BE2C (cell line): ENCODE measurements at places on chromosomes 1 and 21.
A peak's percentile ranks its signal among the peaks of the same experiment; 100 is the strongest.

GRCh38 chr1:112146201-112146715 is 156.8 kb upstream of the KCND3 start:
- no peak for DNase-seq

- no peak for DNase-seq
Measured at GRCh38 chr21:42582787-42583476, 69.3 kb downstream of the SLC37A1 start.

DNA sequence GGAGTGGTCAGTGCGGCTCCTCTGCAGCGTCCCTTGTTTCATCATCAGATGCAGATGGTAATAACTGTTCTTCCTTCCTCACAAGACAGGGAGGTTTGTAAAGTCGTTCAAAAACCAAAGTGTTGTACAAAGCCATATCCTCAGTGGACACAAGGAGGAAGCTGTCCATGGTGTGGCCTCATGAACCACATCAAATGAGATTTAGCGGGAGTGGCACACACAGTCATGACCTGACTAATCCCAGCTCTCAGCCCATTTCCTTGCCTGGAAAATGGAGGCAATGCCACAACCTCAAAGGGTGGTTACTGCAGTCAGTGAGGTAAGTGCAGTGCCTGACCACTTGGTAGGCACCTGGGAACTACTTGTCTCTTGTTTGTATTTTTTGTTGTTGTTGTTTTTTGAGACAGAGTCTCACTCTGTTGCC is 13.4 kb downstream of the ENTREP3 start:
- DNase-seq = no peak

- DNase-seq = no peak
Measured at GRCh38 chr1:169680377-169681019, 30.9 kb downstream of the SELL start.

DNA sequence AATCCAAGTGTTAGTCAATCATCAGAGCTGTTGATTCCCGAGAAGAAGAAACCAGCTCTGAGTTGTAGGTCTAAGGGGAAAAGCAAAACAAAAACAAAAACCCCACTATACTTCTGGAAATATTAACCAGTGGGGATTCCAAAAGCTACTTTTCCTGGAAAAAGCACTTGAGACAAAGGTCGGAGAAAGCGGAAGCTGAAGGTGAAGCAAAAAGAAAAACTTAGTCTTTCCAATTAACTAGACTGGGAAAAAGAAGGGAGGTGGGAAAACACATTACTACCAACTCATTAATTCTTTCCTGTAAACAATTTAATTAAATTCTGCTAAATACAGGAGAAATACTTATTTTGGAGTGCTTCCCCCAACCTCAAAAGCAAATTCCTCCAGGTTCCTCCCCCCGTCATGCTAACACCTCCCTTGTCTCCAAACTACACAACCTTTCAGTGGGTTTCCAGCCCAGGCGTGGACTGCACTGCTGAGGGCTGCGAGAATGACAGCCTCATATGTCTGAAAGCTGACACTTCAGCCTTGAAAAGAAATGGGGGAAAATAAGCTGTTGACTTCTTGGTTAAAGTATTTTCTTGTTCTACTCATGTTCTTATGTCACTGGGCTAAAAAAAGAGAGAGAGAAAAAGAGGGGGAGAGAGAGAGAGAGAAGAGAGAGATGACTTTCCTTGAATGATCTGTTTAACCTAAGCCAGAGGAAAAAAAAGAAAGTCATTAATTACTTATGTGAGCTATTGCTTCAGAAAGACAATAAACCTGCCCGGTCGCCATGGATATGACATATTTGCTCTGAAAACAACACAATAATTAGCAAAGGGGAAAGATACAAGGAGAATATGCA is 5.1 kb downstream of the CASZ1 start:
- DNase-seq = no peak

DNA sequence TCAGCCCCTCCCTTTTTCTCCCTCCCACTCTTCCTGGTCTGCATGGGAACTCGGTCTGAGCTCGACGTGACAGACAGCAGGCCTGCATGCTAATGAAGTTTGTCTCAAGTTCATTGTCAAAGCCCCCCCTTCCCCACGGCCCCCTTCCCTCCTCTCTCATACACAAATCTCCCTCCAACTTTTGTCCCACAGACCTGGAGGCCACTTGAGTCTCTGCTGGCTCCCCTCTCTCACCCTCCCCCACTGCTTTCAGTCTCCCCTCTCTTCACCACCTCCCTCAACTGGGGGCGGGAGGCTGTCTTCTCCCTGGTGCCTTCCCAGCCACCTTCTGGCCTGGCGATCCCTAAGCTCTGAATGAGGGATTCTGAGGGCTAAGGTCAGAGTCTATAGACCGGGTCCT is 61.3 kb downstream of the RHBG start:
- DNase-seq = no peak

- DNase-seq = peak; percentile 39
Measured at GRCh38 chr1:13965770-13966398, 265.9 kb downstream of the PRDM2 start.

GRCh38 chr1:58755468-58755872 is 28.4 kb downstream of the JUN start:
- peak; percentile 15 for DNase-seq

- no peak for DNase-seq
Measured at GRCh38 chr1:219123036-219123435, 50.6 kb upstream of the LYPLAL1 start.

- peak; percentile 65 for DNase-seq
Measured at GRCh38 chr1:156750711-156751450, 594 bp downstream of the HDGF start.

- no peak for DNase-seq
Measured at GRCh38 chr1:213286235-213286634, 235.2 kb downstream of the RPS6KC1 start.

- no peak for DNase-seq
Measured at GRCh38 chr1:183842795-183843144, 37.9 kb downstream of the RGL1 start.

GRCh38 chr1:187509091-187509490 is 680.3 kb downstream of the PLA2G4A start:
- DNase-seq = no peak

- DNase-seq = no peak
Measured at GRCh38 chr1:27816921-27817630, 13.5 kb upstream of the PPP1R8 start.

DNA sequence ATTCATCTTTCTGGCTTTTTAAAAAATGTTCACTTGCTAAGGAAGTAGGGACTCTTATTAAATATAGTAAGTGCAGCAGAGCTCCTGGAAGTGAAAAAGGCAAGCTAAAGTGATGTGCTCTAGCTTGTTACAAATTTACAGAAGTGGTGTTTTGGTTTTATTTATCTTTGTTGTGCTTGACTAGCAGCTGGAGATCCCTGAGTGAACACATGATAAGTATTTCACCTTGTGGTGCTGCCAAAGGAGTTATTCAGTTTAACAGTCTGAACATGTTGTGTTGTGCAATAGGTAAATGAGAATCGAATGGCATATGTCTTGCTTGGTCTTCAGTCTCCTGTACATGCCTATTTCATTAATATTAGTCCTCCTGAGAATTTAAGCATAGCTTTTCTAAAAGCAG is 315.7 kb downstream of the TPR start:
- no peak for DNase-seq

DNA sequence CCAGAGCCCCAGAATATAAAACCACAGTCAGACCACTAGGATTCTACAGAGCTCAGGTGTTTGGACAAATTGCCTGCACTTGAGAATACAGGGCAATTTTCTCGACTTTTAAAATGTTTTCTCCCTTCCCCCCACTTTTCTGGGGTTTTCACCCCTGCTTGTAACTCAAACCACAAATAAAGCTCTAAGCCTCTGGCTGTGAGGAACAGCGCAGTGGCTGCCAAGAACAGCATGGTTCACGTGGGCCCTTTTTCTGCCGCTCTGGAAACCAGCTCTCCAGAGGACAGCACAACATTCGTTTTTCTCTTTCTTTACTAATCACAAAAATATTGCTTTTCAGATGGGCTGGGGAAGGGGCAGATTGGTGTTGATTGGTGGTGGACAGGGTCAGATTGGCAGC is 102.2 kb upstream of the JUN start:
- DNase-seq = no peak

DNA sequence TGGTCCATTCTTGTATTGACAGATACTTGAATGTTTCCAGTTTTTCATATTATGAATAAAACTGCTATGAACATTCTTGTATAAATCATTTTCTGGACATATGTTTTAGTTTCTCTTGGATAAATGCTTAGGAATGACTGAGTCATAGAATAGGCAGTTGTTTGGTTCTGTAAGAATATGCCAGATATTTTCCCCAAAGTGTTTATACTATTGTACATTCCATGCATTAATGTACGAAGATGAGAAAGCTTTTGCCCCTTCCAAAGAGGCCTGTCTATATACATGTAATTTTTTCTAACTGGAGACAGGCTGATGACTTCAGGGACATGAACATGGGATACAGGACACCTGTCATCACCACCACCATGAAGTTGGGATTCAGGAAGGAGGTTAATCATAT is 11.3 kb downstream of the NBPF3 start:
- DNase-seq = no peak

DNA sequence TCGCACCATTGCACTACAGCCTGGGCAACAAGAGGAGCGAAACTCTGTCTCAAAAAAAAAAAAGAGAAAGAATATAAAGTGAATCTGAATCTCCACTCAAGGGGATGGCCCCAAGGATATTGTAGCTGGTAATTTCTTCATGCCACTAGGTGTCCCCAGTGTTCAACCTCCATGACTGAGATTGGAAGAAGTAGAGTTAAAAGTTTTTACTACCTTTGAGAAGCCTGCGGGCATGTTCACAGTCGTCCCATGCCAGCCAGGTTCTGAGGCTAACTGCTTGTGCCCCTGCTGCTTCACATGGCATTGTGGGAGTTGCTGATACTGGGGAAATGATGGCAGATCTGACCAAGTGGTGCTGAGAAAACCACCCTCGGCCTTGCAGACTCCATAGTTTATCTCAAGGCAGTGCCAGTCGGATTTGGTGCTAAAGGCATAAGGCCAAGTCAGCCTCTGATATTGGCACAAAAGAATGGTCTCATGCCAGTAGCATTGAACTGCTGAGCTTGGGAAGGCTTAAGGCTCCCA is 10.8 kb upstream of the SHISA4 start:
- peak; percentile 43 for DNase-seq

DNA sequence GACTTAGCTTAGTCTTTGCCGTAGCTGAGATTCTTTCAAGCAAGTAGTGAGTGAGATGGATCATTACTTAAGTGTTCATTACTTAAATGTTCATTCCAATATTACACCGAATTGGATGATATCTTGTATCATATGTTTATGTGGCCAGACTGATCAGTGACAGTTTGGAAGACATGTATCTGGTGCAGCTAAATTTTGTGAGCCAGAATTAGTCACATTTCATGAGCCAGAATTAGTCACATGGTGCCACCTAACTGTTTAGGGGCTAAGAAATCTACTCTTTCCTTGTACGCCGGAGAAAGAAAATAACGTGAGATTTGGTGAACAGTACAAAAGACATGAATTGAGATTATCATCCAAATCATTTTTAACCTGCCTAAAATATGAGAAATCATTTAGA is 355.6 kb downstream of the USP25 start:
- DNase-seq = no peak

- DNase-seq = peak; percentile 53
Measured at GRCh38 chr1:37038227-37039093, 4.1 kb upstream of the GRIK3 start.

GRCh38 chr1:160361199-160361598 is 5.7 kb upstream of the NHLH1 start:
- DNase-seq = no peak

DNA sequence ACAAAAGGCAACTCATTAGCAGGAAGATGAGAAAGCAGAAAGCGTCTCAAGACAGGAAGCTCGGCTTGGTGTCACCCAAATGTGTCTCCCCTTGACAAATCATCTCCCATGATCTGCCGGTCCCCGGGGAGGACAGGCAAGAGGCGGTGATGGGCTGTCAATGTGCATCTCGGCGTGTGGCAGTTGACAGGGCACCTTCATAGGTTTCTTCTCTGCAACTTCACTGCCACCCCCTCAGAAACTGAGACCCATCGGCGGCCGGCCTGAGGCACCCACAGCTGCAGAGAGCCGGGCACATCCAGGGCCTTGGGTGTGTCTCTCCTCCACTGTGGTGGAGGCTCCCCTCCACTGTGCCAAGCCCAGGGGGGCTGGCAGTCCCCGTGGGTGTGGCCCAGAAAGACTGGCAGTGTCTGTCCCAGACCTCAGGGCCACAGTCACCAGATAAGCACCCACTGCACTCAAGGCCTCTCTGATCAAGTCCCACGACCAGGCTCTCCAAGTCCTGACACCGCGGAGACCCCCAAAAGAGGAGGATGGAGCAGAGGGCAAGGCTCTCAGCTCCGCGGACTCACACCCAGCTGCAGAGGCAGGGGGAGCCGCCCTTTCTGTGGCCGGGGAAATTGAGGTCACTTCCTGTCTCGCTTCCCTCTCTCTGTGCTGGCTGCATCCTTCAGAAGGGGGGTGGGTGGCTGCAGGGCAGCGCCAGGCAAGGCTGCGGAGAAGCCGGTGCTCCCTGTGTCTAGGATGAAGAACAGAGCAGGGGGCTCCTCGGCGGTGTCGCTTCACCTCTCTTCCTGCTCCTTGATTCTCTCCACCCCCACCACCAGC is 39.6 kb upstream of the LBR start:
- DNase-seq = no peak

GRCh38 chr1:46309401-46310159 is 6.1 kb downstream of the UQCRH start:
- no peak for DNase-seq

- no peak for DNase-seq
Measured at GRCh38 chr1:24414775-24415333, 748 bp upstream of the NIPAL3 start.

GRCh38 chr1:188669728-188670382 is 1807.8 kb downstream of the BRINP3 start:
- peak; percentile 46 for DNase-seq

DNA sequence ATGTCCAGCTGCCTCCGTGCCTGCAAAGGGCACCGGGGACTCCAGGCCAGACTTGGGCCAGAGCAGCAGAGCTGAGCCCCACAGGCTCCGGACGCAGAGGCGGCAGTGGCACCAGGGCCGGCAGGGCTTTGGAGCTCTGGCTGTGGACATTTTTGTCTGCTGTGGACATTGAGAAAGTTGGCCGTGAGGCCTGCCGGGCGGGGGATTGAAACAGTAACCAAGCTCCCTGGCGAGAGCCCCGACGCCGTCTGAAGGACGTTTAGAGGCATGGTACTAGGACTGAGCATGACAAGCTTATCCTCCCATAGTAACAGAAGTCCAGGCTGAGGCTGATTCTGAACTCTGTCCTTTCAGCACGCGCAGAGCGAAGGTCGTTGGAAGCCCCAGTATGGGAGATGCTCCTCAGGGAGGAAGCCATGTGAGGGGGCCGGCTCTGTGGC is 323.8 kb downstream of the AMY1C start:
- no peak for DNase-seq

DNA sequence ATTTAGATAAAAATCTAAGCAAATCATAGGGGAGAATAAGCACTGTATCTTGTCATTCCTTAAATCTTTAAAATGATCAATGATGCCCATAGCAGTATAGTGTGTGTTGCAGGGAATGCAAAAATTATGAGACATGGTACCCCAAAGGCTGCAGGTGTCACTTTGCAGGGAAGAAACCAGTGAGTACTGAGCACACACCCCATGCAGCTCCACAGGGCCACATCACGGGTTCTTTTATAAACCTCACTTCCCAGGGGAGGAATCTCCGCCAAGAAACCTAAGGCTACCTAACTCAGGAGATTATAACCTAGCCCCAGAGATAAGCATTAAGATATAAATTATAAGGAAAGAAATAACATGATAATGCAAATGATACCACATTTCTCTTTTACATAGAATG is 115.6 kb downstream of the APP start:
- no peak for DNase-seq
